HuH-7.5 (cell line): ENCODE measurements at places on chromosomes 13 and 19.

DNA sequence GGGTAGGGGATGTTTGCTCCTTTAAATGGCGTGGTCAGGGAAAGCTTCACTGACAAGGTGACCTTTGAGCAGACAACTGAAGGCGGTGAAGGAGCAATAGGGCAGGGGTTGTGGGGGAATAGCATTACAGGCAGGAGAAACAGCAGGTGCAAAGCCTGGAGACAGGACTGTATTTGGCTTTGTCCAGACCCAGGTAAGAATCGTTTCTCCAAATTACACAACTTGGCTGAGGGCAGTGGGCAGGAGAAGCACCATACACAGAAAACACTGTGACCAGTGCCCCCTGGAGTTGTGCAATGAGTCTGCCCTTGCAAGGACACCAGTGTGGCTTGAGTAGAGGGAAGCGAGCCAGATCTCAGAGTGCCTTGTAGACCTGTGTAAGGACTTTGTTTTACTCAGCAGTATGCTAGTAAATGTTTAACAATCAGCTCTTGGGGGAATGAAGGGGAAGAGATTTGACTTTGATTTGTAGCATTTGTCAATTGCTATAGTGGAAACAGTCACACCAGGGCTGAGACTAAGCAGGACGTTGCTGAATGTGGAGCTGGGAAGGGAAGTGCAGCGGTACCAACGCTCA is 360.0 kb downstream of the DCT start:
- peak; percentile 11 for DNase-seq

- DNase-seq, result no peak
Observed at GRCh38 chr13:76717092-76717491, 169.1 kb downstream of the KCTD12 start.

- no peak for DNase-seq
Observed at GRCh38 chr19:31294189-31294588, 55.0 kb downstream of the TSHZ3 start.

DNA sequence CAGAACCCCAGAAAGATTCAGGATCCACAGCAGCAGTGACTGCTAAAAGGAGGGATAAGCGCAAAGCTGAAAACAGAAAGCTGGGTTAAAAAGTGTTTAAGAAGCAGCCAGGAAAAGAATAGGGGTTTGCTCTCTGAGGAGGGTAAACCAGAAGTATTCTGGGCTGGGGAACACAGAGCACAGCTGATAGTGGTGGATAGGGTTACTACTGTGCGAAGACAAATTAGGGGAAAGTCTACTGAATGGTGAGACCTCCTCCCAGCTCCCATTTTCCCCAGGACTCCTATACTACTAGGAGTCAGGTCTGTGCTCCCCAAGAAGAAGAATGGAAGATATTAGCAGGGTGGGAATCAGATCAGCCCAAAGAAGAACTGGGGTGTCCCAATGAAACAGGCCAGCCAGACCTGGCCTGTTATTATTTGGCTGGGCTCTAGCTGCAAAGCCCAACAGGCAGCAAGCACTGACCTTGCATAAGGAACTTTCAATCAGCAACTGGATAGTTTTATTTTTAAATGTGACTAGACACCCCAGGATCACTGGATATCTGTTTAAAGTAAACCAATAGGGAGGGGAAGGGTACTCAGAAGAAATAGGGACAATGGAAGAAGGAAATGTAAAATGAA is 43.5 kb upstream of the SERTM1 start:
- DNase-seq, result no peak

GRCh38 chr13:114179087-114179658 is at the start of gene CFAP97D2:
Gene CFAP97D2 (plus strand): TSS chr13:114179257. CDS start chr13:114179331, 74 bp downstream.
- no peak for DNase-seq

DNA sequence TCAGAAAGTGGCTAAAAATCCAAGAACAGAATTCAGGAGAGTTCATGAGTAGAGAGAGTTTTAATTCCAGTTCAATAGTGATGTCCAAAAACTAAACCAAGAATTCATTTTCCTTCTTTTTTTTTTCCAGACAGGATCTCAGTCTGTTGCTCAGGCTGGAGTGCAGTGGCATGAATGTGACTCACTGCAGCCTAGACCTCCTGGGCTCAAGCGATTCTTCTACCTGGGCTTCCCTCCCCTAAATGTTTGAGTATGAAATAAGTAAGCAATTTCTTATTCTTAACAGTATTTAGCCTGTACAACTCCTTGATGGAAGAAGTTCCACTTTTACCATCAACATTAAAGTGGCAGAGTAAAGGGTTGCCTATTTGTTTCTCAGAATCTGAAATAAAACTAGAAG is 3.8 kb downstream of the COMMD6 start:
- DNase-seq, result no peak
